ENCODE measurements at places on chromosomes 1 and 21.
A peak's percentile ranks its signal among the peaks of the same experiment; 100 is the strongest.

DNA sequence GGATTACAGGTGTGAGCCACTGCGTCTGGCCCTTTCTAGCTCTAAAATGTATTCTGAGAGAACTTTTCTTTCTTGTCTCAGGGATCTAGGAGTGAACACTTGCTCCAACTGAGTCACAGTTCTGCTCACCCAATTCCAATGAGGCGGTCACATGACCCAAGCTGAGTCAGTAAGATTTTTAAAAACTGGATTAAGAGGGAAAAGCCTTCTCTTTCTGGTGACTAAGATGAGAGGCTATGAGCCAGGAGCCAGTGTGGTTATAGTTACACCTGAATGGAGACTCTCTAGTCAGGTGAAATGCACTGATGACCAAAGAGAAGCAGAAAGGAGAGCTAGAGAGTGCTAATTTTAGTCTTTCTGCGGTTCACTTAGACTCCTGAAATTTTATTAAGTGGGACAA lies 9.5 kb upstream of the DEPDC1 start:
- no peak for DNase-seq

DNA sequence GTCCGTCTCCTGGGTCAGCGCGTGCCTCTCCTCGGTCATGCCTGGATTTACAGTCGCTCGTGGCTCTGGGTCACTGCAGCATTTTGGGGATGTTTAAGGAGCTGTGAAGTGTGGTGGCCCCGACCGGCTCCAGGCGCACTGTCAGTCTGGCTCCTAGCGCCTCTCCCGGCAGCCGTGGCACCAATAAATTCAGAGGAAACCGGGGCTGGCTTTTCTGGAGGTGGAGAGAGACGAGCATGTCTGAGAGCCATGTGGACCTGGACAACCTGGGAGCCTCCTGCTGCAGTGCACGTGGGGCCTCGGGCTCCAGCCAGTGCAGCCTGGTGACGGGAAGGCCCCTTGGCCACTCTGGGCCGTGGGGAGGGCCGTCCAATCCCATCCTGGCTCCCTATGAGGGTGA lies 17.1 kb downstream of the PLCH2 start:
- DNase-seq, result no peak

DNA sequence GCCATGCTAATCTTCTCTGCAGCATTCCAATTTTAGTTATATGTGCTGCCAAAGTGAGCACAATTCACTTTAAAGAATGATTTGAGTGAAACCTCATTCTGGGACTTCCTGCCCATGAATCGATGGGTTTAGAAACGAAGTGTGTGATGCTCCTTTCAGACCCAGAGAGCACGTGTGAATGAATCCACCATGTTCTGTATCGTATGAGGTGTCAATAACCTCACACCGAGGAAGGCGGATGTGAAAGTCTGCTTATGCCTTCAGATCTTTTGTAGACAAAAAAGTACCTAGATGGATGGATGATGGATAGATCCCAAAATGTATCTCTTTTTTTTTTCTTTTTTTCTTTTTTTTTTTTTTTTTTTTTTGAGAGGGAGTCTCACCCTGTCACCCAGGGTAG lies 13.8 kb downstream of the UBASH3A start:
- no peak for DNase-seq

- peak; percentile 76 for DNase-seq
These were observed 829 bp downstream of the SPEN start for GRCh38 chr1:15848143-15848928.

DNA sequence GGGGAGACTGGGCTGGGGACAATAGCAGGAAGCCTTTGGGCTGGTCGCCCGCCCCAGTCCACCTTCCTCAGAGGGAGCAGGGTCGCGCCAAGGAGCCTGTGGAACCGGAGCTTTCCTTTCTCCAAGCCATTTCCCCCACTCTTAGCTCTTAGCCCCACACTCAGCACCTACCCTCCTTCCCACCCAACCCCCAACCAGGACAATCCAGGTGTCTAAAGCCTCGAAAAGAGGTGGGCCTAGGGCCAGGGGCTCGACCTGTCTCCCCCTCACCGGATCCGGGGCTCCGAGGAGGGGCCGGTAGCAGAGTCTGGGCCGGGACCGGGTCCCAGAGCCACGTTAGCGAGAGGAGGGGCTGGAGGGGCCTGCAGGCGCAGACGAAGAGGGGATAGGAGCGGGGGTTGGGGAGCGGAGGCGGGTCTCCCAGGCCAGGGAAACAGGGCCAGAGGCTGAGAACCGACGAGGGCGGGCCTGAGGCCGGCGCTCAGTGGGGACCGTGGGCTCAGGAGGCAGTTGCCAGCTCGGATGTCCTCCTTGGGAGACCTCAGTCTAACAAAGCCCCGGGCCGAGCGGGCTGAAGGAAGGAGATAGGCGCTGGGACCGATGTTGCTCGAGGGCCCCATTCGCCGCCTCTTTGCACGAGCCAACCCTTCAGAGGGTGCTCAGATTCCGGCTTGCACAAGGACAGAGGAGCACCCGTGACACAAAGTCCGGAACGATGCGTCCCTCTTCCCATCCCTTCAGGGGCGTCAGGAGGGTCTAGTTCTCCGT lies 943 bp downstream of the SEMA6C start:
- DNase-seq, result peak; percentile 57

DNA sequence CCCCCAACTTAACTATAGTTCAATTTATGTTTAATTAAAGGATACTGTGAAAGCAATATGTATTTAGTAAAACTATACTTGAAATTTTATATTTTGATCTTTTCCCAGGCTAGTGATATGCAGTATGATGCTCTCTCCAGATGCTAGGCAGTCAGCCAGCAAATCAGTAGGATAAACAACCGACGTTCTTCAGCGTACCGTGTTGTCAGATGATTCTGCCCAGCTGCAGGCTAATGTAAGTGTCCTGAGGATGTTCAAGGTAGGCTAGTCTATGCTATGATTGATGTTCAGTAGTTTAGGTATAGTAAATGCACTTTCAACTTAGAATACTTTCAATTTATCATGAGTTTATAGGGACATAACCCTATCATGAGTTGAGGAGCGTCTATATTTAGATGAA lies 762.6 kb downstream of the MRPL39 start:
- no peak for DNase-seq

DNA sequence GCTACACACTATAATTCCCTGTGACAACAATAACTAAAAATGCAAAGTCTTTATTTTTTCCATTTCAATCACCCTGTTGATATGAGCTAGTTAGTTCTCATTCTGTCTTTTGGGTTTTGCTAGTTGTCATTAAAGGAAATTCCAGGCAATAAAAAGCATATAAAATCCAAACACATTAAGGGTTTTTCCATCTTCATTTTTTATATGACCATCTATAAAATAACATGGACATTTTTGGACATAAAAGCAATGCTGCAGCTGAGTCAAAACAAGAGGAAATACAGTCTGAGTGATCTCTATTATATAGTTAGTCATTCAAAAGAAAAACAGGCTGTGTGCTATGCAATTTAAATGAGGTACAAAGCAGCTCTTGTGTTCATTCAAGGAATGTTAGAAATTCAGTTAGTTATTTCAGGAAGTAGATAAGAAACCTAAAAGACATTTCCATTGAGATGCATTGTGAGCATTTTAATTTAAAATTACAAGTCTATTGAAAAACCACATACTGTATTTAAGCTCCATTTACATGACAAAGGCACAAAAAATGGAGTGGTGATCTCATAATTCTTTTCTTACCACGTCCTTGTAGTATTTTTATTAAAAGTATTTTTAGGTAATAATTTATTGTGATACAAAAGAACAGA lies 67.3 kb upstream of the BCL10 start:
- no peak for DNase-seq

DNA sequence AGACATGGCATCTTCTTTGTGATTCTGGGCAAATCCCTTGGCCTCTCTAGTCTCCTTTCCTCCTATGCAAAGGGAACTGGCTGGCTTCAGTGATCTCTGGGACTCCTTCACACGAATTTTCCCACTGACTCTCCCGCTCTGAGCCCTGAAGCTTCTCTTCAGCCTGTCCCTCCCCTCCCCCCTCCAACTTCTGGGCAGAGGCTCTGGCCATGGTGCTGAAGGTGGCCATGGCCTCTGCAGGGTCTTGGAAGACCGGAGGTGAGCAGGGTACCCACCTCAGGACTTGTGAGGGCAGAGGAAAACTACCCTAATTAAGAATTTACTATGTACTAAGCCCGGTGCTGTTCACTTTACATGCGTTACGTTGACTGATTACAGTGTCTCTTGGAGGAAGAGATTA lies 29.4 kb upstream of the POU3F1 start:
- DNase-seq, result no peak

- DNase-seq, result no peak
These were observed 159.5 kb upstream of the RNPC3 start for GRCh38 chr1:103365860-103366569.

GRCh38 chr1:2198571-2198970 lies 4.0 kb upstream of the FAAP20 start:
- peak; percentile 38 for DNase-seq

GRCh38 chr1:108533351-108534083 lies 26.4 kb upstream of the EEIG2 start:
- peak; percentile 32 for DNase-seq

DNA sequence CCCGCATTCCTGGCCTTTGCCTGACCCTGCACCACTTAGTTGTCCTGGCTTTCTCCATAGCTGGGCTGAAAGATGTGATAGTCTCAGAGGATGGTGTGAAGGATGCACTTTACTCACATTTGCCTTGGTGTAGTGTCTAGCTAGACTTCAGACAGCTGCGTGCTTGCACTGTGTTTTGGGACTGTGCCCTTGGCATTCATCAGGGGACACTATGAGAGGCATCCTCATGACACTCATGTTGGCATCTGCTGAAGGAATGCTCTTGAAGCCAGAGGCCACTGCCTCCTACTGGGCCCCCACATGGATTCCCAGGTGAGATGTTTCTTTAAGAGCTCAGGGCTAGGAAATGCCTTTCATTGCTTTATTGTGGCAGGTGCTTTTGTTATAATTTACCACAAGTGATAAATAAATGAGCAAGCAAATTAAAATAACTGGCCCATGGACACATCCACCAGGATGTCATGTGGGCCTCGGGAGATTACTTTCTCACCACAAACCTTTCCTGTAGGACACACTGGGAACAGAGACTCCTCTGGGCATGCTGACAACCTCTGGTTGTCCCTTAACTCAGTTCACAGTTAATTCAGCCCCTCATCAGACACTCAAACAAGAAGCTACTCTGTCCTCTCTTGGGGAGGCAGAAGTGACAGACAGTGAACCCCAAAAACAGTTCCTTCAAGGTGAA lies 99.4 kb upstream of the SPATA6 start:
- DNase-seq, result no peak

- no peak for DNase-seq
These were observed 688.8 kb downstream of the PLA2G4A start for GRCh38 chr1:187517546-187517945.

DNA sequence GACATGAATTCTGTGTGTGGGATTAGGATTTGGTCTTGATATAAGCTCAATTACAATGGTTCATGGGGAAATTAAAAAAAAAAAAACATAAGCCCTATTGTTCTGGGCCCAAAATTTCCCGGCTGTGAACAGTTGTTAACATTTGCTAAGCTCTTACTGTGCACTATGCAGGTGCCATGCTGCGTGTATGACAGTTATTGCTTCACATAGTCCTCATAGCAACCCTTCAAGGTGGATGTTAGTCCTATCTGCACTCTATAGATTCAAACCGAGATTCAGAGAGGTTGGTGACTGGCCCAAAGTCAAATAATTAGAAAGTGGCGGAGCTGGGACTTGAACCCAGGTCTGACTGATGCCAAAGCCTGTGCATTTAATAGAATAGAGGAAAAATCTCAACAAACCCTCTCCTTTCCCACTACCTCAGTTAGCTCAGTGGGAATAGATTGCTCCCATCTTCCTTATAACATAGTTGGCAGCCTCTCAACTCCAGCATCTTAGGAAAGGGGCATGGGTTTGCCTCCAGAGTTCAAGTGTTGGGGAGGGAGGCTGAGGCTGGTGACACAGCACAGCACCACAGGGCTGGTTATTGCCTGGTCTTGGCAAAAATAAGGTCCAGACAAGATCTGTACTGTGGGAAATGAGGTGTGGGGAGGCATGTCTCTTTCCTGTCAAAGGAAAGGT lies 55.0 kb upstream of the GCLM start:
- no peak for DNase-seq

- DNase-seq, result no peak
These were observed 25.3 kb downstream of the KNCN start for GRCh38 chr1:46526013-46526690.

DNA sequence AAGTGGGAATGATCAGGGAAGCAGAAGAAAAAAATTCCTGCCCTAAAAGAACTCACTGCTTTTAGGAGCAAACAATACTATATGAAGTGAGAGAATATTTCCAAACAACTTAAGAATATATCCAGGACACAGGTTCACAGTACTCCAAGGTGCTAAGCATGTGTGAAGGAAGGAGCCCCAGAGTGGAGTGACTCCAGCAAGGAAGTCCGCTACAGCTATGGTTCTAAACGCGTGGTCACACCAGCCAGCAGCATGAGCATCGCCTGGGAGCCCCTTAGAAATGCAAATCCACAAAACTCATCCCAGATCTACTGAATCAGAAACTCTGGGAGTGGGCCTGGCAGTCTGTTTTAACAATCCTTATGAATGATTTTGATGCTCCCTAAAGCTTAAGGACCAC lies 36.1 kb downstream of the GADD45A start:
- DNase-seq, result no peak

- DNase-seq, result no peak
These were observed 4.9 kb downstream of the SKI start for GRCh38 chr1:2232916-2233438.

DNA sequence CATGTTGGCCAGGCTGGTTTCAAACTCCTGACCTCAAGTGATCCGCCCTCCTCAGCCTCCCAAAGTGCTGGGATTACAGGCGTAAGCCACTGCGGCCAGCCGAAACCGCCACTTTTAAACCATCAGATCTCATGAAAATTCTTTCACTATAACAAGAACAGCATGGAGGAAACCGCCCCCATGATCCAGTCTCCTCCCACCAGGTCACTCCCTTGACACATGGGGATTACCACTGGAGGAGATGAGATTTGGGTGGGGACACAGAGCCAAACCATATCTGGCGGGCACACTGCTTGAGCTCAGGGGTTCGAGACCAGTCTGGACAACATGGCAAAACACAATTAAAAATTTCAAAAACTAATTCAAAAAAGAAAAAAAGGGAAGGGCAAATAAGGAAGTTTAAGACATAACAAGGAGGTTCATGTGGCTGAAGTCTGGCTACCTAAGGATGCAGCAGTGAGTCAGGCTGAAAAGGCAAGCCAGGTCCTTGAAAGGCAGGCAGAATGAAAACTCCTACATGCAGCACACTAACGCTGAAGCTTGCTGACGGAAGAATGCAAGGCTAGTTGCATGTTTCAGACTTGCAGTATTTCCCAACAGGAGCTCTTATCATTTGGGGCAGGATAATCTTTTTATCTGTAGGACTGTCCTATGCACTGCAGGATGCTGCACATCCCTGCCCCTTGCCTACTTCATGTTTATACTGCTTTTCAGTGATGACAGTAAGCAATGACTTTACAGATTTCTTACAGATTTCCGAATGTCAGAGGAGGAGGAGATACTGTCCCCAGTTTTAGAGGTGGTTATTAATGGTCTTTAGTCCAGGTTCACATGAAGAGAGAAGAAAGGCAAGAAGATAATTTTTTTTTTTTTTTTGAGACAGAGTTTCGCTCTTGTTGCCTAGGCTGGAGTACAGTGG lies 49.3 kb downstream of the FBXO42 start:
- no peak for DNase-seq

GRCh38 chr1:79469139-79469538 lies 462.6 kb upstream of the ADGRL4 start:
- DNase-seq, result no peak

Data from activated T-cell treated with anti-CD3 and anti-CD28 coated beads, Interleukin-2, amount 50 U/mL, for 48 hours (primary cell).